NCI-H1092 treated with DMSO at 0.1 percent for 48 hours (cell line): ENCODE measurements at places on chromosomes 12 and 14.

GRCh38 chr12:118187751-118188435, 52.0 kb downstream of the PEBP1 start:
- no peak for DNase-seq

- no peak for DNase-seq
Measured at GRCh38 chr12:52684431-52684830, 4.2 kb upstream of the KRT1 start.

DNA sequence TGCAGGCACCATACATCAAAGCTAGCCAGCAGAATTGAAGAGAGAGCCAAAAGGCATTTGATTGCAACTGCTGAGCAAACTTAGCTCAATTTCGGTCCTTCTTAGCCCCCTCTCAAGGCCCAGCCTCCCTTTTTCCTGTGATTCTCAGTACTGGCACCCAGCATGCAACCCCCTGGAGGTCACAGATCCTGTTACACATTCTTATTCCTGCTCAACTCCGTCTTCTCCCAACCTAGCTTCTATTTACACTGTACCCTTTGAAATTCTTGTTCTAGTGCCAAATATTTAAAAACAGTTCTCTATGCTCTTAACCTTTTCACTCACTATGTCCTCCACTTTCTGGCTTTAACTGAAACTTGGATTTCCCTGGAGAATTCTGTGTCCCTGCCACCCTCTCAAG, 131.3 kb upstream of the CPSF6 start:
- DNase-seq = no peak

DNA sequence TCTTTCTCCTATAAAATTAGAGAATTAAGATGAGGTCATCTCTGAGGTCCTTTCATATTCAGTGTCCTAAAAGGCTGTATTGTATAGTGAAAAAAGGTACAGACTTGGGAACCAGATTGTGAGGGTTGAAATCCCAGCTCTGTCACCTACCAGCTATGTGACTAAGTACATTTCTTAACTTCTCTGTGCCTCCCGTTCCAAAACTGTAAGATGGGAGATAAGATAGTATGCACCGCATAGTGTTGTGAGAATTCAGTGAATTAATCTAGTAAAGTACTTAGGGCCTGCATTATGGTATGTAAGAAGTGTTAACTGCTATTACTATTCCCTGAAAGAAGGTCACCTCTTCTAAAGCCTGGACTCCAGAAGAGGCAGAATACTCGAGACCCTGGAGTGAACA, 60.6 kb downstream of the GNG2 start:
- DNase-seq = no peak

- no peak for DNase-seq
Measured at GRCh38 chr14:69808919-69809808, 12.1 kb upstream of the SLC10A1 start.

- no peak for DNase-seq
Measured at GRCh38 chr14:25004389-25004809, 45.5 kb downstream of the STXBP6 start.

GRCh38 chr12:133135747-133136146, 5.3 kb downstream of the ZNF10 start:
- no peak for DNase-seq
